ENCODE measurements at places on chromosomes 3 and 15.

GRCh38 chr3:28915741-28916500 is 364.9 kb upstream of the RBMS3 start:
- DNase-seq: no peak

DNA sequence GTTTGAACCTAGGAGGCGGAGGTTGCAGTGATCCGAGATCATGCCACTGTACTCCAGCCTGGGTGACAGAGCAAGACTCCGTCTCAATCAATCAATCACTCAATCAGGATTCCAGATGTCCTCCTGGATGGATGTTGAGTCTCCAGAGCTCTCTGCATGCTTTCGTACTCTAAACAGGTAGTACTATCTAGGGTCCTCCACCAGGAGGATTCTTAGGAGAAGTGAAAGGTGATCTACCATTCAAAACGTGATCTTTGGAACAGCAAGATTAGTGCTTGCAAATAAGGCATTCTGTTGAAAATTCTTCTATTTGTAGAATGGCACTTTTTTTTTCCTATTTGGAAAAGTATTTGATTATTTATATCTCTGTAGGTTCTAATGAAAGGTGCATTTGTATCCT is 34.3 kb downstream of the CNOT10 start:
- no peak for DNase-seq

DNA sequence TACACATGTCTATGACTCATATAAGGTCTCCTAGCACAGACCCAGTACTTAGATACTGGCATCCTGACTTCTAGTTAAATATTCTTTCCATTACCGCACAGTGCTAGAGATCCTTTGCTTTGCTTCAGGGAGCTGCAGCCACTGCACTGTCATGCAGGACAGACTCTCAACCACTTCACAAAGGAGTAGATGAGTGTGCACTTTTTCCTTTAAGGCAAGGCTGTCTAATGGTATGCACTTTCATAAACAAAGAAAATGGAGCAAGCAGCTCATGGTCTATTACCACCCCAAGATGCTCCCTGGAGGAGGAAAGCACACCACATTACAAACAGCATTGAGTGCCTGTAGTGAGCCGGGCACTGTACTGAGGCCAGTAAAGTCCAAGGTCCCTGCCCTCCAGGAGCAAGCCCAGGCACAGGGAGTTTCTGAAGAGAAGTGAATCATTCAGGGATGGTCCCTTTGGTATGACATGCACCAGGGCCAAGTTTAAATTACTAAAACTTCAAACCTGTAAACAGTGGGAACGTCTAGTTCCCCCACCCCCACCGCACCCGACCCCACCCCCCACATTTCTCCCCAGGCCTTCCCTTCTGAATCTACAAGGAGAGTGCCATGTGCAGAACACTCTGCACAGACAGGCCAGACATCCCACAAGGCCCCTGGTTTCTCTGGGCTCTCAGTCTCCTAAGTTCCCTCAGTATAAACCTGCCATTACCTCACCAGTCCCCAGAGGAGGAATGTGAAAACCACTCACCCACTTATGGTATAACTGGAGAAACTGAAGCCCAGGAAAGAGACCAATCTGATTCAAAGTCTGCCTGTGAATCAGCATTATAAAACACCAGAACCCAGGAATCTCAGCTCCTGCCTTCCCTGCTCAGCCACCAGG is 107.8 kb upstream of the BCL6 start:
- no peak for DNase-seq

DNA sequence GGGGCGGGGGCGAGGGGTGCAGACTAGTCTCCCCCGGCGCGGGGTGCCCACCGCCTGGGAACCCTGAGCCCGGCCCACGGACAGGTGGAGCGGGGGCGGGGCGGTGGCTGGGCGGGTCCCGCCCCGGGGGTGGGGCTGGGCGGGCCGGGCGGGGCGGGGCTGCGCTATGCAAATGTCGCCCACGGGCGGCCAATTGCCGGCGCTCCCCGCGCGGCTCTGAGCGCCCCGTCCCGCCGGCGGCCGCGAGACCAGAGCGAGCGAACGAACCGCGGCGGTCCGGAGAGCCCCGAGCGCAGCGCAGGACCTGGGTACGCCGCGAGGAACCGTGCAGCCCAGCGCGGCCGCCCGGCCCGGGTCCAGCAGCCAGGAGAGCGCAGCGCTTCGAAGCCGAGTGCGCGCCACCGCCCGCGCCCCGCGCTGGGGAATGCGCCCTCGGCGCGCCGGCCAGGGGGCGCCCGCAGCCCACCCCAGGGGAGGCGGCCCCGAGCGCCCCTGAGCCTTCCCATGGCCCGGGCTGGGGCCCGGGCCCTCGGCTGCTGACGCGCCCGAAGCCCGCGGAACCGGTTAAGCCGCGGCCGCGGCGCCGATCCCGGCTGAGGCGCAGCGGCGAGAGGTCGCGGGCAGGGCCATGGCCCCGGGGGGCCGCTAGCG is at the start of gene SEMA3F:
Gene SEMA3F (plus strand): TSS at position 485 of the 651 bp plus-strand sequence. CDS start 4,299 bp downstream, outside the sequence.
- DNase-seq: peak; percentile 58

- DNase-seq: no peak
These were observed 10.3 kb downstream of the CHP1 start for GRCh38 chr15:41241221-41241964.

GRCh38 chr3:149535333-149535685 is 60.8 kb downstream of the TM4SF4 start:
- no peak for DNase-seq

GRCh38 chr15:57118013-57118799 is 199.8 kb downstream of the TCF12 start:
- no peak for DNase-seq

GRCh38 chr3:17974206-17974841 is 231.9 kb upstream of the TBC1D5 start:
- DNase-seq: no peak

GRCh38 chr3:44114142-44114541 is 127.5 kb upstream of the TOPAZ1 start:
- no peak for DNase-seq

DNA sequence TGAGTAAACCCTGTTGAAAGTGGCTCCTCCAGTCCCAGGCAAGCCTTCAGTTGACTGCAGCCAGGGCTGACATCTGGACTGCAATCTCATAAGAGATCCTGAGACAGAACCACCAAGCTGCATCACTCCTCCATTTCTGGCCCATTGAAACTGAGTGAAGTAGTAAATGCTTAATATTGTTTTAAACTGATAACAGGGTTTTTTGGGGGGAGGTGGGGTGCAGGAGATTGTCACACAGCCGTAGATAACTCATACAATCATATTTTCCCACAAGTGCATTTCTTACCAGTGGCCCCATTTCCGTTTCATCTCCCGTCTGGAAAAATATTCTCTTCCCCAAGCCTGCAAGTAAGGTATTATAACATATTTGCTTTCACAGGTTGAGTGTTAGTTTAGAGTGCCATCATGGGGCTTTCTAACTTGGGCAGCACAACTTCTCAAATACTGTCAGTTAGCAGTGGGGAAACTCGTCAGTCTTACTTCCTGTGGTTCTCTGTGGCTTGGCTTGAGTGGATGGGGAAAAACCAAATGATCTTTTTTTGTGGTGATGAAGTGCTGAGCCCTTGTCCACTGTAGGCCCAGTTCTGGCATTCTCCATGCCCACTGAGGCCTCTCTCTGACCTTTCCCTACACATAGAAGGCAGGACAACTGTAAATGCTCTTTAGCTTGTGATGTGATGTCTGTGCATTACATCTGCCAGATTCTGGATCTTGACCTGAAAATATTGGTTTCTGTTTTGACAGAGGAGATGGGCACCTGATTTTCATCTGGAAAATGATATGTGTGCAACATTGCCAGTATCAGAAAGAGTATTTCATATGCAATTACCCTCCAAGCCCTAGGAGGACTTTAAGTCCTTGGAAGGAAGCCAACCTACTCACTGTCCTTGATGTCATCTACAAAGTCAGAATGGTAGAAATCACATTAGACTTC is 90.1 kb upstream of the BHLHE40 start:
- DNase-seq: no peak

DNA sequence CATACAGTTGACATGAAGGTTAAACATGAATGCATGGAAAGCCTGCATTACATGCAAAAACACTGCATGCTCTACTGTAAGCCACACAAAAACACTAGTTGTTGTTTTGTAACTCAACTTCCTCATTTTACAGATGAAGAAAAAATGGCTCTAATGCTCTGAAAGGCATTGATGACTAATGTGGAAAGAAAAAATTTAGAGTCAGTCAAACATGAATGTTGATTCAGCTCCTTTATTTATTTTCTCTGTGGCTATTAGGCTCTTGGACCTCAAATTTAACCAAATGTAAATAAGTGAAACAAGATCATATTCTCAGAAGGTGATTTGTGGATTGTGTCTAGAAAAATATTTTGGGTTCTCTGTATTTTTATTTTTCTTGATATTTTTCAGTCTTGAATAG is 336.7 kb upstream of the ZNF717 start:
- DNase-seq: no peak

- no peak for DNase-seq
These were observed 50.0 kb downstream of the RLBP1 start for GRCh38 chr15:89171136-89172072.

GRCh38 chr3:69959581-69959980 is 40.0 kb upstream of the SAMMSON start:
- no peak for DNase-seq

DNA sequence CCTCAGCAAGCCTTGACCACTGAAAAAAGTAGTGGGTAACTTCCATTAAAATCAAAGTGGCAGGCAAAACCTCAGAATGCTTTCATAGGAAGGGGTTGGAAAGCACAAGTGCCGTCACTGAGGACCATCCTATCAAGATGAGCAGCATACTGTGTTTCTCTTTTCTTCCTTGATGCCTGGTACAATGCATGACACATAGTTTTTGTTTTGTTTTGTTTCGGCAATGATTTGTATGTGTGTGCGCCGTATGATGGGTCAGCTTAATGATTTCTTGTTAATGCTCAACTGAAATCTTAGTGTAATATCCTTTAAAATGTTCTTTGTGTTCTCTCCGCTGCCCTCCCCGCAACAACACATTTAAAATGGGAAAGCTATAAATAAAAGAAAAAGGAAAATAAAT is 476.4 kb upstream of the KCNMB2 start:
- DNase-seq: no peak

DNA sequence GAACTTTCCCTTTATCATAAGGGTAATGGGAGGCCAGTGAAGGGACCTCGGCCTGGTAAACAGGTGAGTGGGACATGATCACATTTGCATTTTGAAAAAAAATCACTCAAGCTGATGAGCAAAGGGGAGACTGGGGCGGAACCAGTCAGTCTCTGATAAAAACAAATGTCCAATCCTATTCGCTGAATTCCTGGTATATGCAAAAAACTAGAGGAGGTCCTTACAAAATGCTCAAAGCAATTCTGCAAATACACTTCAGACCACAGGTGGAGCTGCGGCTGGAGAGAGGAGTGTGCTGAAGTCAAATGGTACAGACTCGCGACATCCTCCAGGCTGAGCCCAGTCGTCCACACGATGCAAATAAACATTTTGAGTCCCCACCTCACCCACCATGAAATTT is 166.7 kb downstream of the FOXP1 start:
- DNase-seq: no peak

DNA sequence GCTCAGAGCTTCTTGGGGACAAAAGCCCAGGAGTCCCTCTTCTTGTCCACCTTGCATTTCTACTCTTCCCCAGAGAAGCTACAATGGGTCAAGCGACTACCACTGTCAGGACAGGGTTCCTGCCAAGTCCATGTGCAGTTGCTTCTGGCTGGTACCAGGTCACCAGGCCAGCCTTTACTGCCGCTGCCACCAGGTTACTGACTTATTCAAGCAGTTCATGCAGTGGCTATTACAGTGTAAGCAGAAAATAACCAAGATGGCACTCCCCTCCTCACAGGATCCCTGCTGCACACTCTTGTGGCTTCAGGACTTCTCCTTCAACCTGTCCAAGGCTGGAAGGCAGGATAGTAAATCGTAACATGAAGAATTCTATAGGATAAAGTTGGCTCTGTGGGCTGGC is 42.1 kb downstream of the CTDSPL start:
- no peak for DNase-seq

DNA sequence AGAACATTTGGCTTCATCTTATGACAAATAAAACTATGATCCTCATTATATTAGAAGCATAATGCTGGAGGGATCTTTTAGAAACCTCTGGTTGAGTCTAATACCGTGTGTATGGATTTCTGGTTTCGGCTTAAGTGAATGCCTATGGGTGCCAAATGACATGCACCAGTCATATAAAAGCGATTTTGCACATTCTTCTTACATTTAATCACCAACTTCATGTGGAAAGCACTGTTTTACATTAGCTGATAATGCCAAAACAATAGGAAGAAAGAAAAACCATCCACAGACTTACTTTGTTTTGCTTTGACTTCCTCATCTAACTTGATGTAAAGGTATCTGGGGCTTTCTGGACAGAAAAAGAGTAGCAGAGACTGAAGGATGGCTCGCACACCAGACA is 20.9 kb downstream of the SLC2A2 start:
- DNase-seq: no peak

GRCh38 chr15:90083954-90084607 is 18.2 kb downstream of the IDH2 start:
- DNase-seq: no peak

DNA sequence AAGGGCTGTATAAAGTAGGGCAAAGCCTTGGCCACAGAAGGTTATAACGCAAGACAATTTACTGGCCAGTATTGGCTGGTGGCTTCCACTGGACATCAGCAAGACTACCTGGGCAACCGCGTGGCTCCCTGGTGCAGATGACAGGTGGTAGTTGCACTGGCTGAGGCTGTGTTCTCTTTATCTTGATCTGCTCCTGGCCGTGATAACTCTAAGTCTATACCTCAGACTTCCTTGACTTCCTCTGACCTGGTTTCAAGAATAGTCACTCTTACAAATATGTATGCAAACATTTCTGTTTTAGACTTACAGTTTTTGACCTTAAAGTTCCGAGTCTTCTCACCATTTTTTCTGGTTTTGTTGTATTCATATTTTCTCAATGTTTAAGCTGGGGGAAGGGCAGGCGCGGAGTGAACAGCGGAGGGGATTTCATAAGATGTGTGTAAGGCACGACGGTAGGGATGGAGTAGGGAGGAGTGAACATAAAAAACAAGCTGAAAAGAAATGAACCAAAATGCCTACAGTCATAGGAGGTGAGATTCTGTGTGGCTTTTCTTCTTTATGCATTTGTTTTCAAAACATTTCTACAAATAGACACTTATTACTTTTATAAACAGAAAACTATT is 15.2 kb upstream of the TMEM212 start:
- no peak for DNase-seq

DNA sequence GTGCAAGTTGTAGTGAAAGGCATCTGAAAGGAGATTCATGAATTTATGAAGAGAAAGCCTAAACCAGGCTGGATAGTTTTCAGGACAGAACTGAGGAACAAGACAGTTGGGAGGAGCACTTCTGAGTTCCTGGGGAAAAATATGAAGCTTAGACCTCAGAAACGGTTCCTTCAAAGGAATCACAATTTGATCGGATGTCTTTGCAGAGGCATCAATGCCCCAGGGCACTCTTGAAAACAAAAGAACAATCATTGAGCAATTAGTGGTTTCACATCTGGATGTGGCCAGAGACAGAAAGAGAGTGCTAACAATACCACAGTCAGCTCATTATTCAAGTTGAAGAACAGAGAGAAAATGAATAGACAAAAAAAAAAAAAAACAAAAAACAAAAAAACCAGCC is 86.2 kb downstream of the KLF13 start:
- no peak for DNase-seq

GRCh38 chr3:100912571-100912970 is 80.7 kb downstream of the ABI3BP start:
- DNase-seq: no peak

Measured in left renal cortex interstitium (tissue), 4 donors.